Lung microvascular endothelial cell (primary cell): ENCODE measurements at places on chromosomes 4 and X. TPM values are rescaled to one million over a fixed set of nuclear protein-coding genes. Genes with fewer than 3 reads are reported as not detected.

GRCh38 chr4:152010710-152011079 is 249.9 kb upstream of the GATB start:
- no peak for DNase-seq

- no peak for DNase-seq
Measured at GRCh38 chr4:95108883-95109421, 351.2 kb downstream of the BMPR1B start.

GRCh38 chr4:124429746-124430250 is 282.7 kb downstream of the ANKRD50 start:
- DNase-seq, result peak; percentile 60

ESX1 gene
- 2.6 TPM in 1 of 2 replicates, not detected in the other for total RNA-seq

- DNase-seq, result no peak
Measured at GRCh38 chrX:21174439-21174838, 199.8 kb upstream of the CNKSR2 start.

HS3ST1 gene
- total RNA-seq, result 1.3 and 2.2 TPM in 2 replicates

- DNase-seq, result peak; percentile 46
Measured at GRCh38 chrX:120452131-120452530, 17.0 kb downstream of the LAMP2 start.
